ENCODE measurements at places on chromosomes 11 and 22.

DNA sequence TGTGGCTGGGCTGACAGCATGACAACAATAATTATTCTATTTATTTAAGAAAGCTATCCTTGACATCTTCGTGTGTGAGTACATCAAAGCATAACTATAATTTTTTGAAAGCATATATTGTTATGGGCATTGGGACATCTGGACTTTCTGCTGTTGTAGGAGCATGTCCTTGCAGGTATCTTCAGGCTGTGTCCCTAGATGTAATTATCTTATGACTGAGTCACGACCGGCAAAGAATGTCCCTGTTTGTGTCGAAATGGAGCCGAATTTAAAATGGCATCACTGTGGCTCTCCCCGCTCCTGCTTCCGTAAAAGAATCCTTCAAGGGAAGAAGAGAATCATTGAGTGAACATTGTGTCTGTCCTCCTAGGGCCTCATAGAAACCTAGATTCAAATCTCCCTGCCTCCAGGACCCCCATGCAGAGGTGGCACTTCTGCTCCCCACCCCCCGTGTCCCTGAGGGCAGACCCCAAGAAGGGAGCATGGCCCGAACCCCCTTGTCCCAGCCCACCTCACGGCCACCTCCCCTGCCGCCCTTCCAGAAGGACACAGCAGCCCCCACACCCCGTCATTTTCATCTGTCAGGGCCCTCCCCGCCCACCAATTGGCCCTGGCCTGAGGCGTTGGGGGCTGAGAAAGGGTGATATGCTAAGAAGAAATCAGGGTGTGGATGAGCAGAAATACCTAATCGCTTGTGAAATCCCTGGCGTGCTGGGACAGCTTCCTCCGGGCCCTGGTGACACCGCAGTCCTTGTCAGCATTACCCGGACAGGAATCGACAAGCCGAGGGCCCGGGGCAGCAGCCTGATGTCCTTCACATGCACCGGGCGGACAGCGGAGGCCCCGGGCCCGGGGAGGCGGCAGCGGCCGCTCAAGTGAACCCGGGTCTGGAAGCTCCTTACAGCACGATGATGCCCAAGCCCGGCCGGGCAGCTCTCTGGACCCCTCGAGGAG, 48.6 kb upstream of the SLC22A12 start:
- DNase-seq: no peak

- DNase-seq: no peak
These were observed 167.8 kb upstream of the NARS2 start for GRCh38 chr11:78742430-78742829.

- no peak for DNase-seq
These were observed 253.9 kb downstream of the LARGE1 start for GRCh38 chr22:33666279-33666960.

DNA sequence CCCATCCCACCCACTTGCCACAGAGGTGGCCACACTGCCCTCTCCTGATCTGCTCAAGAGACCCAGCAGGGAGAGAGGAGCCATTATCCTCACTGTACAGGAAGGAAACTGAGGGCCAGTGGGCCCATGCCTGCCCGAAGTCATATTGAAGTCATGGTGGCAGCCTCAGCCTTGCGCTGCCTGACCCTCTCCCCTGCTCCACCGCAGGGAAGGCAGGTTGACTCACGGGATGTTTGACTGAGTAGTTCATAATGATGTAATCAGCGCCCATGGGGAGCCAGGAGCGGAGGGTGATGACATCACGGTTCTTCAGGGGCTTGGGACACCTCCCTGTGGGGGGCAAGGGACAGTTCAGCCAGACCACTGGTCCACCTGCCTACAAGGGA, 6.1 kb upstream of the ARAP1 start:
- DNase-seq: no peak

DNA sequence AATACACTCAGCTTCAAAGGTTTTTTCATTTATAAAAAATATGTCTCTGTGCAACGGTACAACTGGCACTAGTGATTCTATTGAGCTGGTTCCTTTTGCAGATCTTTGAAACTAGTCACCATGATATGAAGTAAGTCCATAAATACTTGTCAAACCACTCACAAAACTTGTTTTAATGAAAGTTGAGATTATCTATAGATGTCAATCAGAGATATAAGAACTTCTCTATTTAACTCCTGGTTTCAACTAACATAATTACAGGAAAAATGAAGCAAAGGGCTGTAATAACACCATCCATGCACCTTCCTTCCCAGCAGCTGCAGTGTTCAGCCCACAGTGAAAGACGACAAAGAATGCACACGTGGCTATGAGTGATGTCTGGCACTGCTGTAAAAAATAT, 44.7 kb downstream of the TMEM123 start:
- no peak for DNase-seq

GRCh38 chr11:70443773-70444030, 45.4 kb downstream of the CTTN start:
- DNase-seq: no peak

GRCh38 chr11:100719809-100720221, 32.7 kb downstream of the ARHGAP42 start:
- DNase-seq: no peak
